ENCODE measurements at places on chromosomes 3 and 15.

- no peak for DNase-seq
These were observed 141.0 kb downstream of the TJP1 start for GRCh38 chr15:29681166-29681845.

- DNase-seq, result no peak
These were observed 12.8 kb downstream of the SETD5 start for GRCh38 chr3:9409981-9410854.

DNA sequence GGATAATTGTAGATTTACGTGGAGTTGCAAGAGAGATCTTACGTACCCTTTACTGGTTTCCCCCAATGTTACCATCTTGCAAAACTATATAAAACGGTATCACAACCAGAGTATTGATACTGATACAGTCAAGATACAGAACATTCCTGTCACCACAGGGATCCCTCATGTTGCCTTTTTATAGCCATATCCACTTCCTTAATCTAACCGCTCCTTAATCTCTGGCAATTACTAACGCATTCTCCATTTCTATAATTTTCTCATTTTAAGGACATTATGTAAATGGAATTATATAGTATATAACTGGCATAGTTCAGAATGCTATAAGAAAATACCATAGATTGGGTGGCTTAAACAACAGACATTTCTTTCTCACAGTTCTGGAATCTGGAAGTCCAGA is 61.1 kb downstream of the SEC22A start:
- no peak for DNase-seq

GRCh38 chr15:28001641-28002040 is 97.5 kb downstream of the OCA2 start:
- no peak for DNase-seq

- no peak for DNase-seq
These were observed 1042.3 kb downstream of the DIPK2A start for GRCh38 chr3:145013931-145014330.
